T-helper 17 cell (primary cell): ENCODE measurements at places on chromosomes 5 and 9.

DNA sequence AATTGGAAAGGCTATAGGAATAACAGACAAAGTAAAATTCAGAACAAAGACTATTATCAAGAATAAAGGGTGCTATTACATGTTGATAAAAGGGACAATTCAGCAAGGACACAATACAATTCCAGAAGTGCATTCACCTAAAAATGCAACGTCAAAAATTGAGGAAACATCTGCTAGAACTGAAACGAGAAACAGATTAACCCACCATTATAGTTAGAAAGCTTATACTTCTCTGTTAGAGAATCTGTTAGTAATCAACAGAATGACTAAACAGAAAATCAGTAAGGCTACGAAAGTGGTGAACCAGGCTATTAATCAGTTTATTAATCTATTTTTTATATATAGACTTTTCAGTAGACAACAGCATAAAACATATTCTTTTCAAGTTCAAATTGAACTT is 14.8 kb downstream of the FCN1 start:
- no peak for DNase-seq

DNA sequence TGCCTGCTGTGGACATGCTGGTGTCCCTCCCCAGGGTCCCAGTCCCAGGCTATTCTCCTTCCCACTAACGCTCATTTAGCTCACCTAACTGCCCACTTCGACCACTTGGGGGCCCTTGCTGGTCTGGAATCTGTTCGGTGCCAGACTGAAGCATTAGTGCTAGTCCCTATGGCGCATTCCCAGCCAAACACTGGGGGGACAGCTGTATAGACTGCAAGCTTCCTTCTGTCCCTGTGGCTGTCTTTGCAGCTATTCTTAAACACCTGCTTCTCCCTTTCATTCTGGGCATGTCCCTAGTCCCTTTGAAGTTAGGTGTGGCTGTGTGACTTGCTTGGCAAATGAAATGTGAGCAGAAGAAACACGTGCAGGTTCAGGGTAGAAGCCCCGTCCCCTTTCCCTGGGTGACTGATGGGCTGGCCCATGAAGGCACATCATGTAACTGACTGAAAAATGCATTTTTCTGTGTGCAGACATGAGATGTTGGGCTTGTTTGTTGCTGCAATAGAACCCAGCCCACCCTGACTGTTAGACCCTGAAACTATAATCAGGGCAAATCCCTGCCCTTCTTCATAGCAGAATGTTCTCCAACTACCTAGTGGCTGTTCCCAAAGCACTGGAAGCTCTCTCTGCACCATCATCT is 134.4 kb downstream of the BARX1 start:
- DNase-seq: no peak

DNA sequence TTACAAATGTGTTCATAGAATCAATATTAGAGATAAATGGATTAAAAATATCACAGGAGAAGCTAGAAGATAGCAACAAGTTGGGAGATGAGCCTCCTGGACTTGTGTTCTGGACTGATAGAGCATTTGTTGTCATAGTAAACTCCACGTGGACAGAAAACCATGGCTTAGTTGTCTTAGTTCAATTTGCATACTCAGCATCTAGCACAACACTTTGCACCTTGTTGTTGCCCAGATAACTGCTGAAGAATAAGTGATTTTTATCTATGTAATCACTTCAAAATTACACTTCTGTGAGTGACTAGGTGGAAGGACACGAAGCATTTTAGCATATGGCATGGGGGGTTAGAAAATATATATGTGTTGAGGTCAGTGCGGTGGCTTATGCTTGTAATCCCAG is 4.0 kb downstream of the RANBP3L start:
- no peak for DNase-seq

DNA sequence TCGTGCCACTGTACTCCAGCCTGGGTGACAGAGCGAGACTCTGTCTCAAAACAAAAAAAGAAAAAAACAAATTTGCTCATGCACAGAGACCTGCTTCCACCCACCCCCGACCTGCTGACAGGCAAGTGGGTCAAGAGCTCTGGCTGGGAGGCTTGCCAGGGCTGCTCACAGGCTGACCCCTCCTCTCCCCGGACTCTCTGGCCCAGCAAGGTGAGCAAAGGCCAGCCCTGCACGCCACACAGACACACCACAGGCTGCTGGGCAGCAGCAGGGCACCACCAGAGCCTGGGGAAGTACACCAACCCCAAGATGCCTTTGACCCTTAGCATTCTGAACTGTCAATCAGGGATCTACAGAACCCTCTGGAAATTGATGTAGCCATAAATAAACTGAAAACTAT is 29.2 kb downstream of the NSUN2 start:
- DNase-seq: no peak

DNA sequence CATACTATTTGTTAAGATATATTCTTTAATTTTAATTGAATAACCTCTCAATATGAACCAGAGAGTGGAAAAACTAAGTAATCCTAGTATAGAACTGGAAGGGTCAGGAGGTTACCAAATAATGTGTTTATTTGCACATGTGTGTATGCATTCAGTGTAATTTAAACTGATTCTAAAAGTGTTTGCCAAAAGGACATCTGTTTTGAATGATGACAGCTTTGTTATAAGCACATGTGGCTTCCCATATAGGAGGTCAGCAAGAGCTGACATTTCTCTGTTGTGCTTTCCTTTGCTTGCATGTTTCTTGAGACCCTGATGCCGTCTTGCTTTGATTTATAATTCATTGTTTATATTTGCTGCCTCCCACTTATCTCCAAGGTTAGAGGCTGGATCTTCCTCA is 383.4 kb downstream of the BRINP1 start:
- no peak for DNase-seq

- DNase-seq: no peak
Observed at GRCh38 chr5:165609871-165610270, 2104.5 kb downstream of the MAT2B start.

GRCh38 chr9:97848480-97849237 is 4.4 kb upstream of the FOXE1 start:
- no peak for DNase-seq

DNA sequence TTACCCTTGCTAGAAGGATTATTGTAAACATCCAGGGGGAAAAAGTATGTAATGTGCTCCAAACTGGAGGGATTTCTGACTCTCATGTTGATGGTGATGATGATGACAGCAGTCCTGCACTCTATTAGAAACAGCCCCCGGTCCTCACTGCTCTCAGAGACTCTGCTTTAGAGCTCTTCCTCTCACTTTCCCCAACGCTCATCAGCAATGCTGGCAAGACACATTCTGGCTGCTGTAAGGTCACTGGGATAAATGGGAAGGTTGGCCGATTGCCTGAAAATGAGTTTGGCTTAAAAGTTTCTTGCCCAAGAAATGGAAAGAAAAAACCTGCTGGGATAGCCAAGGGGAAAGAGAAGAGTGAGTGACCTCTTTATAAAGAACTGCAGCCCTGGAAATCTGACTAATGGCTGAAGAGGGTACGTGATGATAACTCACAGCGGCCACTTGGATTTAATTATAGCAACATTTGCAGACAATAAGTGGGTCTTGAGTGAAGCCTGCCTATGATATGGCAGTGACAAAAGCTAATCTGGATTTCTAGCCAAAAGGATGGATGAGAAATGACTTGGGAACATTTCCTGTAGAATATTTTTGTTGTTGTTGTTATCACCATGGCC is 235.8 kb downstream of the TMEM38B start:
- DNase-seq: no peak

GRCh38 chr5:54619731-54620130 is 102.2 kb downstream of the SNX18 start:
- DNase-seq: no peak

- DNase-seq: no peak
Observed at GRCh38 chr9:91421128-91421765, 2.4 kb downstream of the NFIL3 start.

- DNase-seq: no peak
Observed at GRCh38 chr5:72179816-72180440, 72.7 kb downstream of the MAP1B start.

DNA sequence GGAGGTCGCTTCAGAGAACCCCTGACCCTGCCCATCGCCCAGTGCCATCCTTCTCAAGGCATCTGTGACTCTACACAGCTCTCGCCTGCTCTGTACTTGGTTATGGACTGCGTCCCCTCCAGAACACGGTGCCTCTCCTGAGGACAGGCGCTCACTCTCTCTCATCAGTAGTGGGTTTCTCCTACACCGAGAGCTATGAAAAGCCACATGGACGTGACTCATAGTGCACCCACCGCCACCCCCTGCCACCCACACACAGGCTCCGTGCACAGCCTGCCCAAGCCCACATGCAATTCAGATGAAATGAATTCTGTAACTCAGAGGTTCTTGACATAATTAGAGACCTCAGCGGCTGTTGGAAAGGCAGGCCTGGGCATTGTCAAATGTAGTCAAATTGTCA is 13.9 kb downstream of the GTF3C5 start:
- no peak for DNase-seq

DNA sequence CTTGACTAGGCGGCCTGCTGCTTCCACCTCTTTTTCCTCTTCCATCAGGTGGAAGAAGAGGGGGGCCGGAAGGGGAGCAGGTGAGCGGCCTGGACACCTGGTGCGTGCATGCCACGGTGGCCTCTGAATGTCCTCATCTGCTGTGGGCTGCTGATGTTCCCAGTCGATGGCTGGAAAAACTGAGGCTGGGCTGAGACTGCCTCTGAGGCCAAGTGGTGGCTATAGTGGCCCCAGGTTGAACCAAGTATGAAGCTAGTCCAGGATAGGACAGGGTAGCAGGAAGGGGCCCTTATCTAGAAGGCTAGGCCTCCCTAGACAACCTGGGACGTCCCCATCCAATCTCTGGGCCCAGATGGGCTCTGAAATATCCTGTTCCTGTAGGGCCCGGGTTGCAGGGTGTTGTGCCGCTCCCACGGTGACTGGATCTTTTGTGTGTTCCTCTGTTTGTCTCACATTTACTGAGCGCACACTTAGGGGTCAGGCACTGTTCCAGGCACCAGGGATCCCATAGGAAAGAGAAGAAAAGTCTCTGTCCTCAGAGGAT is 753 bp upstream of the NR5A1 start:
- DNase-seq: no peak

DNA sequence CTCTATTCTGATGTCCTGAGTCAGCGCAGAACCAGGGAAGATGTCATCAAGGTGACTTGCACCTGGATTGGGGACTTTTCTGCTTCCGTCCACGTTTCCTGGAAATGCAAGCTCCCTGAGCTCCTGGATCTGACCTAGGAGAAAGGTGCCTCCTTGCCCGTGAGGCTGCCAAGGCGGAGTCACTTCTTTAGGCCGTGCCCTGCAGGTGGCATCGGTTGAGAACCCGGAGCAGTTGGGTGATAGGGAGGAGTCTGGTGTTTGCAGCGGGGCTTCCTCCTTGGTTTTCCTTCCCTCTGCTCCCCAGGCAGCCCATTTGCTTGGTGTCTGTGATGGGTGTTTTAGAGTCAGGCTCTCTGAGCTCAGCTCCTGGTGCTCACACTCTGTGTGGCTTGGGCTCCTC is 15.2 kb downstream of the NANS start:
- DNase-seq: no peak

DNA sequence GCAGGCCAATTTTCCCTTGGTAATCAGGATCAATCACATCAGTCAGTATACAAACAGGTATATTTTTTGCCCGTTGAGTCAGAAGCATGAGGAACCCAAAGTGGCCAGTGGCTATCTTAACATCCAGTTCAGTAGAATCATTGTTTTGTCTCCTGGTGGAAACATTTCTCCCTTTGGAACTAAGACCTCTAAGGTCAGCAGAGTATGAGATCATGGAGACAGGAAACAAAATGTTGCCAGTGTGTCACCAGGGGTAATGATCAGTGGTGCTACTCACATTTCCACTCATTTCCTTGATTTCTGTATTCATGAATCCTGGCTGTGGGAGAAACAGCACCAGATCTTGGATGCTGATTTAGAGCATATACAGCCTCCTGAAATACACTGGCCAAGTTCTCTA is 553.0 kb downstream of the CSNK1G3 start:
- no peak for DNase-seq

DNA sequence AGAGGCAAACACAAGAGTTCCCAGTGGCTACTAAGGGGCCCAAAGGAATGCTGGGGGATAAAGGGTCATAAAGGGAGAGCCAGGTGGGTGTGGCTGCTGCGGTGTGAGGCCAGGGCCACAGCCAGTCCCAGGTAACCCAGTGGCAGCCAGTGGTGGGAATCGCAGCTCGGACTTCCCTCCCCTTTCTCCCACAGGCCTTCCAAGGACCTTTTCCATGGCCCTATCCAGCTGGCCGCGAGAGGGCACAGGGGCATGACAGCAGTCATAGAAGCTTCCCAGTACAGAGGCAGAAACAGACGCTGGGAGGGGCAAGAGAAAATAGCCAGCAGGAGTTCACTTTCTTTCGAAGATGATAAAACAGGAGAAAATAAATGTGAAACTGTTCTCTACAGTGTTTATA is 257.6 kb downstream of the SEMA5A start:
- DNase-seq: no peak
